Upper lobe of right lung (tissue), 1 donor: ENCODE measurements at places on chromosomes 1 and 21.

DNA sequence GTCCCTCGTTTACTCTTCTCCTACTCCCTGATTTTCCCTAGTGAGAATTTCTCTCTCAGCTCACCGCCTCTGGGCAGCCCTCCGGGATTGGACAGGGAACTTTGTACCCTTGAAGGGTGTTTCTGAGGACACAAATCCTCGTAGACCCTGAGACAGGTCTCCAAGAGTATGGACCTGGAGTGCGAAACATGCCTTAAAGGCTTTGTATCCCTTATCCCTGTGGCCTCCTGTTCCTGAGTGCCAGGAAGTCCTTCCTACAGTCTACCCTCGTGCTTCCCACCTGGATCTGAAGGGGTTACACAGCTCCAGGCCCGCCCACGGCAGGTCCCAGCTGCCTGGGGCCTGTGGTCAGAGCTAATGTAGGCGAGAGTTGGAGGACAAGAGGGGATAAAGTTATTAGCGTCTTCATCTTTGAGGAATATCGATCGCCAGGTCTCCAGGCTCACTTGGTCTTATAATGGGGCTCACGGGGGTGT lies 7.6 kb upstream of the PEAR1 start:
- no peak for DNase-seq

DNA sequence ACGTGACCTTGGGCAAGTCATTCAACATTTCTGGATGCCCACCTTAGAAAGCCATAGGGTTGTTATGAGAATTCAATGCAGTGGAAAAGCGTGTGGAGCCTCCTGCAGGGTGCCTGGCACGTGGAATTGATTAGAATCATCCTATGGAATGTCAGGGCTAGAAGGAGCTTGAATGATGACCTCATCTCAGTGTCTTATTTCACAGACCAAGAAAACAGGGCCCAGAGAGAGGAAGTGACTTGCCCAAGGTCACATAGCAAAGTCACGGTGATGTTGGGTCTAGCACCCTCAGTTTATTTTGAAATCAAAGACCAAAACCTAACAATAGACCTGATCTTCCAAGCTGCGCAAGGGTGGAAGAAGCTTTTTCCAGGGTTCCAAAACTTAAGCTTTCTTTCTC lies 6.0 kb downstream of the TRABD2B start:
- DNase-seq: no peak

GRCh38 chr1:116571215-116571919 lies 541 bp upstream of the CD58 start:
- DNase-seq: no peak

GRCh38 chr1:213127074-213127473 lies 76.0 kb downstream of the RPS6KC1 start:
- no peak for DNase-seq

GRCh38 chr1:167984886-167985489 lies 48.1 kb upstream of the MPC2 start:
- DNase-seq: no peak

GRCh38 chr1:11132563-11133293 lies 33.1 kb upstream of the EXOSC10 start:
- no peak for DNase-seq

- no peak for DNase-seq
These were observed 2.7 kb downstream of the NADK start for GRCh38 chr1:1775327-1776226.

DNA sequence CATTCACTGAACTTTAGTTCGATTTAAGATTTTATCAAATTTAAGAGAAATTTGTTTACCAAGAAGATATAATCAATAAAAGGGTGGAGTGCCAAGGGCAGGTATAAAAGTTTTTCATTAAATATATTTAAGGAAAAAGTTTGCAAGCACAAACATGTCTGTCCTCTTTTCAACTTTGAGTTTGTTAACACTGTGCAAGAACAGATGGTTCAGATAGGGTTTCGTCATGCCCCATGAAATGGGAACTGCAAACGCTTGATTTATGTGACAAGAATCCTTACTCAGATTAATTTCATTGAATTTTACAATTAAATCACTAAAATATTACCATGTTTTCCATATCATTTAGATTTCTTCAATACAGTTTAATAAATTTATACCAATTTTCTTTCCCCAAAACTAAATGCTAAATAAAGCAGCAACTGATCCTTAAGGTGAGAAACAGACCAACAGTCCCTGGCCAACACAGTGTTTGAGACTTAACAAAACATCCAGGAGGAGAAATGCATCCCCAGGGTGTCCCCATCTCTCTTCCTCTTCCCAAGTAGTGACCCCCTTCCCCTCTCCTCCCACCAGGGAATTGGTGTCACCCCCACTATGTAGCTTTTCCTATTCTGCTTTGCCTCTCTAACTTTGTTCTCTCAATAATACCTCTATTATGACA lies 292.9 kb downstream of the LTN1 start:
- no peak for DNase-seq
